ENCODE measurements at places on chromosomes 11 and 22.

DNA sequence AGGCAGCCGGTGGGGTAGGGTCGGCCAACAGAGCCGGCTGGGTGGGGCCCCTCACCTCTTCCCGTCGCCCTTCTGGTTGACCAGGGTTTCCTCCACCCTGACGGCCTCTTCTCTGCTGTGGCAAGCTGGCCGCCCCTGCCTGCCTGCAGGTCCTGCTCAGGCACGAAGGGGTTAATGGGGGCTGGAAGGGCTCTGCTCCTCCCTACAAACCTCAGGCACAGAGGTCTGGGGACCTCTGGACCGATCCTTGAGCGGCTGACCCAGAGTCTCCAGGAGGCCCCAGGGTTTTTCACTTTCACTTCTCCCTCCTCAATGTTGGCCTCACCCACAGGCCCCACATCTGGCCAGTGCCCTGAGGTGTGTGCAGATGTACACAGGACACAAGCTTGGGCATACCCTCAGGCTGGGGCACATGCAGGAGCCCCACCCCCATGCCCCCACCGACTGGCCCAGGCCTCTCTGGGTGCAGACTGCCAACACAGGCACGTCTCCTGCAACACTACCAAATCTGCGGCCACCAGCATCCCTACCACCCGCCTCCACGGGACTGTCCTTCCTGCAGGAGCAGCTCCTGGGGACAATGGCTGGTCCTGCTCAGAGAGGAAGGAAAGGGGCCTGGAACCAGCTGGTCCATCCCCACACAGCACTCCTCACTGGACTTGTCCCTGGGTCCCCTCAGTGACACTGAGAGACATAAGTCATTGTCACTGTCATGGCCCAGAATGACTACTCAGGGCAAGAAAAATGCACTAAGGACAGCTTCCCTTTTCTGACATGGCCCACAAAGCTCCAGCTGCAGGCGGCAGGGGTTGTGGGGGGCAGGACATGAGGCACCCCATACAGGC lies 3.2 kb upstream of the TBX1 start:
- peak; percentile 57 for DNase-seq

- no peak for DNase-seq
Observed at GRCh38 chr11:130178441-130179339, 19.1 kb downstream of the ST14 start.

- DNase-seq = no peak
Observed at GRCh38 chr11:576811-577610, 741 bp downstream of the PHRF1 start.

GRCh38 chr11:90630176-90630575 lies 407.3 kb upstream of the CHORDC1 start:
- no peak for DNase-seq

GRCh38 chr11:118321386-118322082 lies 17.0 kb downstream of the CD3E start:
- peak; percentile 53 for DNase-seq

- peak; percentile 99 for DNase-seq
Observed at GRCh38 chr22:22030493-22031182, 48.1 kb upstream of the TOP3B start.

DNA sequence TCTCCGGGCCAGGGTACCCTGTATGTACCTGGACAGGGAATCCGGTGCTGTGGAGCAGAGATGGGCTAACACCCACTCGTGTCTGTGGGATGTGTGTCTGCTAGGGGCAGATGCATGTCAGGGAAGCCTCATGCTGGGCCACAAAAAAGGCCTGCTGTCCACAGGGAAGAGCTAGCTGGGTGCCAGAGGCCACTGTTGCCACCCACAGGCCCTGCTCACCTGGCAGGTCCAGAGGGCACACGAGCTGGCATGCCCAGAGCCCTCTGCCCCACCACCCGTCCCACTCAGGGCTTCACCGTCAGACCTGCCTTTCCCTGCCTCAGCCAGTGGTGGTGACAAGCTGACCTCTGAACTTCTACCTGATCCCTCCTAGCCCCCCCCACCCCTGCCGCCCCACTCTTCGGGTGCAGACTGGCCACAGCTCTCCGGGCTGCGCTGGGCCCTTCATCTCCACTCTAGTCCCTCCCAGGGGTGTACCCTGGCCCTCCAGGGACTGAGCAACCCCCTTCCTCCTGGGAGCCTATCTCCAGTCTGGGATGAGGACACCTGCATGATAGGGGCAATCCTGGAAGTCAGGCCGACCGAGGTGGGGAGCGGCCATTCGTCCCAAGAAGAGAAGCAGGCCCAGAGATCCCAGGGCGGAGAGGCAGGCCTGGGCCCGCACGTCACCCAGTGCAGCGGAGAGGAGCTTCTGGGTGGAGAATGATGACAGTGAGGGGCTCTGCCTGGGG lies 1.4 kb downstream of the SLC25A22 start:
- no peak for DNase-seq

GRCh38 chr22:49564666-49565515 lies 262.8 kb downstream of the BRD1 start:
- no peak for DNase-seq

All from Karpas-422 (cell line).